ENCODE measurements at places on chromosomes 7 and 10. TPM values are rescaled to one million over a fixed set of nuclear protein-coding genes. Genes with fewer than 3 reads are reported as not detected.

GRCh38 chr7:110922906-110923305, 168.0 kb upstream of the LRRN3 start:
- DNase-seq = no peak

DNA sequence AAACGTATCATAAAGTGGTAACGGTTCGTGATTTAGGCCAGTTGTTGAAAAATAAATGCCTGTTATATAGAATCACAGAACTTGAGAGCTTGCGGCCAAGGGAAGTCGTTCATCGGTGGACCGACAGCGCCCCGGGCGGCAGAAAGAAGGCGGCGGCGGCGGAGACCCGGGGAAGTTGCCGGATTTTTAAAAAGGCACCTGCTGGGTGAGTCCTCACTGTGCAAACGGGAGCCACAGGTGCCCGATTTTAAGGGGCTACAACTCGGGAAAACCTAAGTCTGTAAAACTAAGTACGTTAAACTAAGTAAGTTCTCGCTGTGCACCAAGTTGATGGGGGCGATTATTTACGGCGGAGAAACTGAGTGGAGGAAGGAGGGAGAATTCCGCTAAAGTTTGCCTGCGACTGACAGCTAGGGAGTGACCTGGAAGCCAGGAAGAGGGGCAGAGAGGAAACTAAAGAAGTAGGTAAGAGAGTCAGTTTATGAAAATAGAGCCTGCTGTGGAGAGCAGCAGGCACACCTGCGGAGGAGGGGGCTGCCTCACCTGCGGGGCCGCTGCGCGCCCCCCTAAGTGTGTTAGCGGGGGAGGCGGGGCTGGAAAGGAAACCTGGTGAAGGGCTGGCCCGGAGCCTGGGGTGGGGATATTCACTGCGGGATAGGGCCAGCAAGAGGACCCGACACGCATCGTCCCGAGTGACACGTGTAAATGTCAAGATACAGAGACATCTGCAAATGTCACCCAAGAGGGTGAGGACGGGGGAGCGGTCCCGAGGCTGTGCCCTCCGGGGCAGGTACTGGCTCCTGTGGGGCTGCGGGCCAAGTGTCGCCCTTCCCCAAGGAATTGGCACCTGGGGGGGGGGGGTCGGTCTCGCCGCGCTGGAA, 996 bp downstream of the ADAM12 start:
- no peak for DNase-seq

DNA sequence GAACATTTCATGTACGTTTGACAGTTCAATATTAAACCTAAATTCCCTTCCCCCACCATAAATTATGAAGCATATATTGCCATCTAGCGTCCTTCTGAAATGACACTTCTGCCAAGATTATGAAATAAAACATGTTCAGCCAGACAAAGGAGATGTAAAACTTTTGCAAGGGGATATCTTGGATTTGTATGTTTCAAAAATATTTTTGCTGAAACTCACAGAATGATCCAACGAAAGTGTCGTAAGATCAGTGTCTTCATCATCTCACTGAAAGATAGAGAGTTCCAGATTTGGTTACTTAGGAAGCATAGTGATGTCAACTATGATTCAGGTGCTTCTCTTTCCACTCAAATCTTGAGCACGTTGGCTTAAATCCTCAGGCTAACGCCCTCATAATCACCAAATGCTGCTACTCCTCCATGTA, 904.3 kb downstream of the XPNPEP1 start:
- DNase-seq = no peak

GRCh38 chr7:116395141-116395791, 104.3 kb upstream of the CAV2 start:
- no peak for DNase-seq

- no peak for DNase-seq
Measured at GRCh38 chr7:91837397-91838070, 43.0 kb downstream of the MTERF1 start.

GRCh38 chr10:132781556-132781955, 4.4 kb downstream of the NKX6-2 start:
- no peak for DNase-seq

DNA sequence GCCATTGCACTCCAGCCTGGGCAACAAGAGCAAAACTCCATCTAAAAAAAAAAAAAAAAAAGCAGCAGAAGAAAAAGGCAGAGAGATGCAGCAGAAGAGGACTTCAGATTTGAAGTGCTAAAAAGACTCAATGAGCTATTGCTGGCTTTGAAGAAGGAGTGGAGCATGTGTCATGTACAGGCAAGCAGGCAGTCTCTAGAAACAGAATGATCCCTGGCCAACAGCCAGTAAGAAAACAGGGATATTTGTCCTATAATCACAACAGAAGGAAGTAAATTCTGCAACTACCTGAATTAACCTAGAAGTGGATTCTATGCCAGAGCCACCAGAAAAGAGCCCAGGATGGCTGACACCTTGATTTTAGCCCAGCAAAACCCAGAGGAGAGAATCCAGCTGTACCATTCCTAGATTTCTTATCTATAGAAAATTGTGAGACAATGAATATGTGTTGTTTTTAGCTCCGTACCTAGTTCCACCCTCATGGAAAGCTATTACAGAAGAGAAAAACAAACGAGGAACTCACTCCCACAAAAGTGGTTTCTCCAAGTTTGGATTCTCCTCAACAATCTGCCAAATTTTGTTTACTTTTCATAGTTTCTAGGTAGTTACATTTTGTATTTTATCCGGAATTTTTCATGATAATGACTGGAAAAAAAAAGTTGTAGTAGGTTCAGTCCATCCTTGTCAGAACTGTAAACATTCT, 198.2 kb upstream of the GNAI1 start:
- DNase-seq = no peak

- no peak for DNase-seq
Measured at GRCh38 chr7:47663851-47664250, 81.9 kb upstream of the TNS3 start.

- no peak for DNase-seq
Measured at GRCh38 chr10:49141541-49142332, 7.9 kb upstream of the FAM170B start.

DNA sequence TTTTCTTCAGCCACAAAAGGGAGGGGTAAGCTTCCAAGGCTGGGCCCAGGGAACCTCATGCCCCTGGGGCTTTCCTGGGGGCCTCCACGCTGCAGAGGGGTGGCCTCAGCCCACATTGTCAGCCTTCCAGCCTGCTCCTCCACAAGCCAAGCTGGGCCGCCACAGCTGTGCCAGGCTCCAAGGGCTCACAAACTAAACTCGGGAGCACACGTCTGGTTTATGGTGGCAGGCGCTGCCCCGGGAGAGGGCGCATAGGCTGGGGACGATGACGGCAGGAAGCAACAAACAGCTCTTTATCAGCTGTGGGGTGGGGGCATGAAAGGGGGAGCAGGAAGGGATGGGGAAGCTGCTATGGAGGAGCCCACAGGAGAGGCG, 6.3 kb upstream of the CDH23 start:
- DNase-seq = no peak

DNA sequence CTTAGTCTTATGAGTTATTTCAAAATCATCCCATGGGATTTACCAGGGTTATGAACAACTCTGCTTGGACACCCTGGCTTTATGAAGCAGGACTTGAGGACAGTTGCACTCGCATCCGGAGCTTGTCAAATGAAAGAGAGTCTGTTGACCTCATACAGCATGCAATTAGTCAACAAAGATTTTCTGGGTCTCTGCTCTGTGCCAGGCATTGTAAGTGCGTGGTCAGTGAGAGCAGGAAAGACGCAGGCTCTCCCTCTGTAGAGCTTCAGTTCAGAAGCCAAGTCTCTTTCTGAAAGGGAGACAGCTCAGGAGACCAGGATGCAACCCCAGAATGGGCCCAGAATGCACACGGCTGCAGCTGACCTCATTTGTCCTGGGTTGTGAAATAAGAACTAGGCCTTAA, 45.5 kb upstream of the DMBT1 start:
- no peak for DNase-seq

DNA sequence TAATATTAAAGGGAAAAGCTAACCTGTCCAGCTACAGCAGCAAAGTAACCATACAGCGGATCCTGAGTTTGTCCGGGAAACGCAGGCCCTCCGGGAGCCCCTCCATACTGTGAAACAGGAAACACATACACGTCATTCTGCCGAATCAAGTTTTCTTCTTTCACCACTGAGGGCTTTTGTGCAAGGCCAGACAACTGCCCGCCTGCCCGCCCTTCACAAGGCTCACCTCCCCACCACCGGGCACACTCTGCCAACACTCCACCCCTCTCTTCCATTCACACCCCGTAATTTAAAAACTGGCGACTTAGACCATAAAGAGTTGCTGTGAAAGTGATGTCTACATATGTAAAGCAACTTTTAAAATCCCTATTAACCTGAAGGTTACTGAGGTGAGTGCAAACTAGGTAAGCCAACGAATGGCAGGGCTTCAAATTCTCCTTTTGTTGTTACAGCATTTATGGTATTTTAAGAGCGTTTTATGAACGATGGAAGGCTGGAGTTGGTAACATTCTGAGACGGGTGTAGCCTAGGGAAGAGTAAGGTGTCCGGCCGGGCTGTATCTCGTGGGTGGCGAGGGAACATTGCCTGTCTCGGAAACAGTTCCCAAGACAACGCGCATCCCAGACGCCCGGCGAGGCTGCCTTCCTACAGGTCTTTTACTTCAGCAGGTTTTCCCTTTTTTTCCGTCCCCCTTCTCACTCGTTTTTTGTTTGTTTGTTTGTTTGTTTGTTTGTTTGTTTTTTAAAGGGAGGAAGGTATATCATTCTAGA, 817 bp downstream of the SRI start:
- peak; percentile 62 for DNase-seq

- peak; percentile 25 for DNase-seq
Measured at GRCh38 chr7:103988468-103989199, 824 bp downstream of the RELN start.

DNA sequence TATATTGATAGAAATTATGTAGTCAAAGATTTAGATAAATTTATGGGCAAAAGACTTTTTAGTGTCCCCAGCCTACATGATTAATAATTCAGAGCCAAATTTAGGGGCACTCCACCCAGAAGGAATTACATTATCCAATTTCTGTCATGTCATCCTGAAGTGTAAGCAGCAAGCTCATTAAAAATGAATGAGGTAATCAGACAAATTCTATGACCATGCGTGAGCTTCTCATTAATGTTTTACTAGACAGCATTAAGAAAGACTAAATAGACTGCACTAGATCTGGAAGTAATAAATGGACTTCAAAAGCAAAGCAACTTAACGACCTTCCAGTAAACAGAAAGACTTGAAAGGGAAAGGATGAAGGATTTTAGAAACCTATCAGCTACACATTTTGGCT, 22.7 kb upstream of the TRUB1 start:
- no peak for DNase-seq

DNA sequence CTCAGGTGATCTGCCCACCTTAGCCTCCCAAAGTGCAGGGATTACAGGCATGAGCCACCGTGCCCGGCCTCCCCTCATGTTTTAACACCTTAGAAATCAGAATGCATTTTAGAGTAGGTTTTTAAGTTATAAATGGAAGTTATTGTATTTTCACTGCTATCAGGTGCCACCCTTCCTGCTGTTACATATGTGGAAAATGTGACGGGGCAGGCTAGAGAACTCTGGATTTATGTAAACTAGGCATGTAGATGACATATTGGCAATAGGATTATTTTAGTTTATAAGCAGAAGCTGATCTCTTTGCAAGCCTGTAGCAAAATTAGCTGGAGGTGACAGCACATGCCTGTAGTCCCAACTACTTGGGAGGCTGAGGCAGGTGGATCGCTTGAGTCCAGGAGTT, 2.1 kb downstream of the CASP2 start:
- no peak for DNase-seq

- peak; percentile 66 for DNase-seq
Measured at GRCh38 chr7:41955893-41956675, 253.2 kb upstream of the INHBA start.

- no peak for DNase-seq
Measured at GRCh38 chr7:151271699-151272355, 23.3 kb upstream of the SMARCD3 start.

- DNase-seq = no peak
Measured at GRCh38 chr10:74827045-74827441, 643 bp downstream of the KAT6B start.

GRCh38 chr10:132707776-132708171, 78.2 kb downstream of the NKX6-2 start:
- peak; percentile 19 for DNase-seq

SPACDR gene
- not detected for total RNA-seq

MAP3K8 gene
- 6.0 TPM for total RNA-seq

BEND7 gene
- total RNA-seq = 21.5 TPM

ELN gene
- 11.7 TPM for total RNA-seq

GPR37 gene
- total RNA-seq = 16.0 TPM

AFAP1L2 gene
- 0.50 TPM for total RNA-seq

TWIST1 gene
- total RNA-seq = not detected

HOXA2 gene
- not detected for total RNA-seq

SVIL gene
- total RNA-seq = 14.2 TPM

Measured in right lobe of liver (tissue), 6 donors.